ENCODE measurements at places on chromosomes 13 and 19.

- no peaks in the 10 kb centered on the region for H3K4me1 ChIP-seq
- no peak overlapping the region for H3K4me3 ChIP-seq
- DNase-seq = no peak
- H3K27ac ChIP-seq = no peak overlapping the region
- no peaks in the 10 kb centered on the region for H3K27me3 ChIP-seq
Observed at GRCh38 chr13:77429320-77430142, 102.6 kb upstream of the MYCBP2 start.

GRCh38 chr19:58474291-58474996, 1.7 kb upstream of the ZNF446 start:
- H3K4me3 ChIP-seq = peak overlapping the region; percentile 94
- H3K36me3 ChIP-seq = peaks cover 2% of the 10 kb centered on the region
- no peak for DNase-seq
- H3K27ac ChIP-seq = no peak overlapping the region

GRCh38 chr13:67023130-67023876, 206.8 kb downstream of the PCDH9 start:
- no peak overlapping the region for H3K4me3 ChIP-seq
- no peaks in the 10 kb centered on the region for H3K4me1 ChIP-seq
- no peaks in the 10 kb centered on the region for H3K27me3 ChIP-seq
- H3K27ac ChIP-seq = no peak overlapping the region
- peak; percentile 25 for DNase-seq
- H3K36me3 ChIP-seq = no peaks in the 10 kb centered on the region

DNA sequence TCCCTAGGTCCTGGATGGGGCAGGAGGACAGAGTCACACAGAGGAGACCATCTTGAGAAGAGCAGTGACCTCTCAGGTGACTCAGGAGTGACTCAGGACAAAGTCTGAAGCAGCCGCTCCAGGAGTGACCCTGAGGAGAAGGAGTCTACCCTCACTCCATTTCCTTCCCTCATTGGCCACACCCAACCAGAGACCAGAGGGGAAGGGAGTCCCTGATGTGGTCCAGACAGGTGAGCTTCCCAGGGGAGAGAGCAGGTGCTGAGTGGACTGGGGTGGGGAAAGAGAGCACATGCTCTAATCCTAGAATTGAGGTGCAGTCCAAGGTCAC, 75.5 kb upstream of the MEDAG start:
- no peak for DNase-seq
- H3K27ac ChIP-seq = no peak overlapping the region

DNA sequence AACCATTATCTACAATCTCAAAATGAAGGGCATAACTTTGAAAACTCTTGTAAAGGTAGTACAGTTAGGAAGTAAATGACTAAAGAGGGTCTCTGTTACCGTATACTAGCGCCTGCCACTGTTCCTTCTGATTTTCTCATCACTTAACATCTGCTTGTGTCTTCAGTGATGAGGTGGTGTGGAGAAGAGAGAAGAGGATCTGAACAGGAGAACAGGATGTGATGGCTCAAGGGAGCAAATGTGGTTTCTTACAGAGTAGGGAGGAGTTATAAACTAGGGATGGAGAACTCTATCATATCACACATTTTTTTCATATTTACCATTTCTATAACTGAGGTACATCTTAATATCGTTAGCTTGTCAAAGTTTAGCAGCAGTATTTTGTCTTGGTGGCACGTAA, 1.1 kb downstream of the KCTD4 start:
- H3K4me1 ChIP-seq = no peaks in the 10 kb centered on the region
- H3K27me3 ChIP-seq = no peaks in the 10 kb centered on the region
- DNase-seq = no peak
- H3K4me3 ChIP-seq = no peak overlapping the region

- no peak overlapping the region for H3K4me3 ChIP-seq
- no peaks in the 10 kb centered on the region for H3K4me1 ChIP-seq
- H3K36me3 ChIP-seq = no peaks in the 10 kb centered on the region
- H3K27me3 ChIP-seq = no peaks in the 10 kb centered on the region
- H3K27ac ChIP-seq = no peak overlapping the region
Observed at GRCh38 chr19:43471091-43471490, 5.7 kb upstream of the LYPD3 start.

Data from H9 (cell line).